Glomerular endothelial cell (primary cell): ENCODE measurements at places on chromosomes 5 and 9.

DNA sequence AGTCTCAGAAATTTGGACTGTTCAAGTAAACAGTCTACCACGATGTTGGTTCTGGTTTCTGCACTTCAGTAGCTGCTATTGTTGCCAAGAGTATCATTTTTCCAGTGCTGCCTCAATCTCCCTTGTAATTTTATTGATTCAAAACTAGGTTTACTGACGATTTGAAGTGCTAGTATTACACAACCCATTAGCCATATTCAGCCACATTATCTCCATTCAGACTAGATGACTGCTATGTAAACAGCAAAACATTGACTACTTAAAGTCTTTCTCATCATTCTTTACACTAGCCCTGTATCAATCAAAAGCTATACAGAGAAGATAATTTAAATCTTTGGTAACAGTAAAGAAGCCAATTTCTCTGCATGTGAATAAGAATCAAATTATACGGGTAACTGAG is 102.0 kb upstream of the TSLP start:
- DNase-seq = no peak

- no peak for DNase-seq
Measured at GRCh38 chr5:20266066-20266465, 278.1 kb upstream of the CDH18 start.

DNA sequence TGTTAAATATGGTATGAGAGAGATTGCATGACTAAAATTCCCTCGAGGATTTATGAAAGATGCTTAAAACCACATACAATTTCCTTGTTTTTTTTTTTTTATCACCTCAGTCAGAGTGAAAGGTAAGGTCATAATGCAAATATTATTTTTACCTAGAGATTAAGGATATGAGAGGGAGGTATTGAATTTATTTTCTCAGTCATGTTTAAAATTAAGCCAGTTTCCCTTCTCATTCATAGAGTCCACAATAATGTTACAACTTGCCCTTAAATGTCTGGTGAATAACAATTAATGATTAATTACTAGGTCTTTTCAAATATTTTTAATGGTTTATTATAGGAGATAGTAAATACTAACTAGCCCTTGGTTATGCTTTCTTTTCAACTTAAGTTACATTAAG is 144.9 kb upstream of the HAPLN1 start:
- no peak for DNase-seq

- no peak for DNase-seq
Measured at GRCh38 chr9:82021198-82021597, 32.6 kb downstream of the SPATA31D1 start.

GRCh38 chr9:88635151-88635550 is 100.2 kb downstream of the NXNL2 start:
- DNase-seq = no peak

GRCh38 chr5:168076561-168076991 is 214.9 kb upstream of the WWC1 start:
- DNase-seq = no peak

- no peak for DNase-seq
Measured at GRCh38 chr5:59790776-59791475, 102.6 kb downstream of the PDE4D start.

GRCh38 chr9:117464941-117465616 is 50.2 kb upstream of the ASTN2 start:
- no peak for DNase-seq

DNA sequence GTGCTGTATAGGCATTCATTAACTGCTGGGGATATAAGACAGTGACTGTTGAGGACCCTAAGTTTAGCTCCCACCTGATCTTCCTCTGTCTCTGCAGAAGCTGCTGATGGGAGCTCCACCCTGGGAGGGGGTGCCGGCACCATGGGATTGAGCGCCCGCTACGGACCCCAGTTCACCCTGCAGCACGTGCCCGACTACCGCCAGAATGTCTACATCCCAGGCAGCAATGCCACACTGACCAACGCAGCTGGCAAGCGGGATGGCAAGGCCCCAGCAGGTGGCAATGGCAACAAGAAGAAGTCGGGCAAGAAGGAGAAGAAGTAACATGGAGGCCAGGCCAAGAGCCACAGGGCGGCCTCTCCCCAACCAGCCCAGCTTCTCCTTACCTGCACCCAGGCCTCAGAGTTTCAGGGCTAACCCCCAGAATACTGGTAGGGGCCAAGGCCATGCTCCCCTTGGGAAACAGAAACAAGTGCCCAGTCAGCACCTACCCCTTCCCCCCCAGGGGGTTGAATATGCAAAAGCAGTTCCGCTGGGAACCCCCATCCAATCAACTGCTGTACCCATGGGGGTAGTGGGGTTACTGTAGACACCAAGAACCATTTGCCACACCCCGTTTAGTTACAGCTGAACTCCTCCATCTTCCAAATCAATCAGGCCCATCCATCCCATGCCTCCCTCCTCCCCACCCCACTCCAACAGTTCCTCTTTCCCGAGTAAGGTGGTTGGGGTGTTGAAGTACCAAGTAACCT is 22.1 kb downstream of the PCDHGC5 start:
- DNase-seq = no peak

GRCh38 chr9:87323928-87324327 is 173.7 kb upstream of the DAPK1 start:
- DNase-seq = no peak

DNA sequence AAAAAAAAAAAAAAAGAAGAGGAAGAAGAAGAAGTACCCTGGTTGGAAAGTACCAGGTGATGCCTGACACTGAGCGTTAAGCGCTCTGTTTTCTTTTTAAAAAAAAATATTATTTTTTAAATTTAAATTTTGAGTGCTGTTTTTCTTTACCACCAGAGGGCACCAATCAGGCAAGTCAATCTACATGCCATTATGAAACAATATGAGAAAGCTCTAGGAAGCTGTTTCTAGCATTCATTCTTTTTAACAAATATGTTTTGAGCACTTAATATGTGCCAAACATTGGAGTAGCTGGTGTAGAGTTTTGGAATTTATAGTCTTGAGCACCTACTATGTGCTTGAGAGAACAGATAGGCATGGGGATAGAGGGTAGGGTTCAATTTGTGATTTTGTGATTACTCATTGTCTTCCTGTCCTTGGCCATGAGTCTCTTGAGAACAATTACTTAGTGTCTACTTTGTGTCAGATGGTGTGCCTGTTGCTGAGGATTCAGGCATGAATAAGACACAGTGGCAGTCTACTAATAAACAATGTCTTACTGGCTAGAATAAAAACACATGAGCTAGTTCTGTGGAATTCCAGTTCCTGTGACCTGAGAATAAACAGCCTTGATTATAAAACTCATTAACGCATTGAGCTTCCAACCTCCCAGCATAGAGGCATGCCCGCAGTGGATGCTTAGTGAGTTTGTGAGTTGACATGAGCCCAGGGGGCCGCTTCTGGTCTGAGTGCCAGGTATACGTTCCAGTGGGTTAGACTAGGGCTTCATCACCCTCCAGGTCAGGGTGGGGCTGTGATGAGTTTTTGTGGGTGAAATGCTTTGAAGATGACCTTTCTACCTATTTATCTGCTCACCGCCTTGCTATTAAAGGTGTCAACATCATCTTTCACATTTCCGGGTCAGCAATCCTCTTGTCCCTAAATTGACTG is 3.0 kb upstream of the UBE2R2 start:
- peak; percentile 81 for DNase-seq

DNA sequence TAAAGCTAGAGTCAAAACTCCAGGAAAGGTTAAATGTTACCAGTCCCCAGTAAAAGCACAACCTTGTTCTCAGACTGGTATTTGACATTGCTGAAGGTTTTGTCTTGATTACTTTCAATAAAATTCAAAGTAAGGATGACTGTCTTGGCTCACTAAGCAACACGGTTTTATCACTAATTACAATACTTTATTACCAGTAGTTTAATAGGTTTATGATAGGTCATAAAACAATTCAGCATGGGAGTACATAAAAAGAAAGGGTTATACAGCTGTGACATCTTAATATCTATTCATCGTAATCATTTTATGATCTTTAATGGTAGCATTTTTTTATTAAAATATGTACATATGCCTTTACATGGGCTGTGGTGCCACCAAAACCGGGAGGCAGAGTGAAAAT is 370.7 kb upstream of the IRX2 start:
- DNase-seq = no peak

DNA sequence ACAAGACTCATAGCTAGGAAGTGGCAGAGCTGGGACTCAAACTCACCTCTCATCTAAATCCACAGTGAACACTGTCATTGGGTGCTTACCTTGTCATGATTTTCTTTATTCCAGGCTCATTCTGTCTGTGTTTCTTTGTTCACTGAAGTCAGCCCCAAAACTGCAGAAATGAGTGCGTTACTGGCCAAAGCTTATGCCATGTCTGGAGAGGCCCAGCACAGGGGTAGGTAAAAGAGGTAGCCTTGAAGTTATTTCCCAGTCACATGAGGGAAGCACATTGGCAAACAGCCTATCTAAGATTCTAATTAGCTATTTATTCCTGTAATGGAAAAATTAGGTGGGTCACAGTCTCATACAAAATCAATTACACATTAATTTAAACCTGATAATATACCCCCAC is 29.8 kb downstream of the TTC23L start:
- no peak for DNase-seq

DNA sequence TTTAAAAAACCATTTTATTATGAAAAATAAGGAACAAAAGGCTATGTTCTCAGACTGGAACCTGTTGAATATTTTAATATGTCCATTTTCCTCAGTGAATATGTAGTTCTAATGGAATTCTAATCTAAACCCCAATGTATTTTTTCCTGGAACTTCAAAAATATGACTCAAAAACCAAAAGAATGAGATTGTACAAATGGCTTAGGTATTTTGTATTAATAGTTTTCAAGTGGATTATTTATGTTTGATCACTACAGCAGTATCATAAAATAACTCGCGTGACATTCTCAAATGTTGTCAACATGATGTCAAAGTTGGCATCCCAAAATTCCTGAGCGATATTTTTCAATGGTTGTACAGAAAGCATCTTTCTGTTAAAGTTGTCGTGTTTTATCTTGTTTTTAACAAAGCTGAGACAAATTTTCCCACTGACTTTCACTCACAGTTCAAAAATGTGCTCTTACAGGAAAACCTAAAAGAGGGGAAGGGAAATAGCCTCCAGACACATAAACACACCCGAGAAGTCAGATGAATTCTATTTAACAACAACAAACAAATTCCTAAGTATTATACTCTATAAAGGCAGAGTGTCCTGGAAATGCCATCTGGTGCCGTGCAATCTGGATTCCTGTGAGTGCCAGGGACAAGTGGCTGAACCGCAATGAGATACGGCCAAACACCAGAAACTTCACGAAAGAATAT is 68.1 kb upstream of the TAS2R1 start:
- DNase-seq = no peak

GRCh38 chr9:113479174-113479621 is 15.7 kb downstream of the RGS3 start:
- DNase-seq = no peak

GRCh38 chr9:121833061-121833460 is 181.6 kb downstream of the DAB2IP start:
- DNase-seq = no peak

- no peak for DNase-seq
Measured at GRCh38 chr9:117882171-117882570, 178.0 kb downstream of the TLR4 start.

DNA sequence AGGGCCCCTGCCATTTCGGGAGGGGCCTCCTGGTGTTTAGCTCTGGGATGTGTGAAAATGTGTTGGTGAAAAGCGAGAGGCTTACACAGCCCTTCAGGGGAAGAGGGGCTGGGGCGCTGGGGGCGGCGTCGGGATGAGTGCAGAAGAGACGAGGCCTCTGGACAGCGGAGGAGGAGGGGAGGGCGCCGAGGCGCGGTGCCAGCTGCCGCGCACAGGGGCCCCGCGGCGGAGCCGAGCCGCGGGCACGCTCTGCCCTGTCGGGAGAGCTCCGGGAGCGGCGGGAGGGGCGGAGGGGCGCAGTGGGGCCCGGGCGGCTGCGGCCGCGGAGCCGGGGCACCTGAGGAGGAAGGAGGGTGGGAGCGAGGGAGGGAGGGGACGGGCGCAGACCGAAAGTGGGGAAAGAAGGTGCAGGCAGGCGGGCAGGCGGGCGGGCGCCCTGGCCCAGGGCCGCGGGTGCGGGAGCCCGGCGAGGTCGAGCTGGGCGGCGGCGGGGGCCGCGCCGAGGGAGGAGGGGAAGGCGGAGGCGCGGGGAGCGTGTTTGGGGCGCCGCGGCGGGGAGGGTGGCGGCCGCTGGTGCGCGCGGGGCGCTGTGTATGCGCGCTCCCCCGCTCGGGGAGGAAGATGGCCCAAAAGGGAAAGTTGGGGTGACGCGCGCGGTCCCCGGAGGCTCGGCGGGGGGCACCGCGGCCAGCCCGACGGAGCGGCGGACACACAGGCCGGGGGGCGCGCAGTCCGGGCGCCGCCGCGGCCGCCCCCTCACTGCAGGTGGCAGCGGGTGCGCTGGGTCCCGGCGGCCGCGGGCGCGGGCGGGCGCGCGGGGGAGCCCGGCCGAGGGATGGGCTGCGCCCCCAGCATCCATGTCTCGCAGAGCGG is at the start of gene PDE8B:
TSS of gene PDE8B (plus strand) at position 590 of the 873 bp plus-strand sequence. CDS start at position 836, 246 bp downstream.
- DNase-seq = no peak

GRCh38 chr9:68802525-68803015 is 97.5 kb downstream of the PIP5K1B start:
- no peak for DNase-seq

GRCh38 chr9:27524236-27524635 is at the start of gene IFNK:
TSS of gene IFNK (plus strand) at chr9:27524290. CDS start at chr9:27524337, 47 bp downstream.
- DNase-seq = no peak

DNA sequence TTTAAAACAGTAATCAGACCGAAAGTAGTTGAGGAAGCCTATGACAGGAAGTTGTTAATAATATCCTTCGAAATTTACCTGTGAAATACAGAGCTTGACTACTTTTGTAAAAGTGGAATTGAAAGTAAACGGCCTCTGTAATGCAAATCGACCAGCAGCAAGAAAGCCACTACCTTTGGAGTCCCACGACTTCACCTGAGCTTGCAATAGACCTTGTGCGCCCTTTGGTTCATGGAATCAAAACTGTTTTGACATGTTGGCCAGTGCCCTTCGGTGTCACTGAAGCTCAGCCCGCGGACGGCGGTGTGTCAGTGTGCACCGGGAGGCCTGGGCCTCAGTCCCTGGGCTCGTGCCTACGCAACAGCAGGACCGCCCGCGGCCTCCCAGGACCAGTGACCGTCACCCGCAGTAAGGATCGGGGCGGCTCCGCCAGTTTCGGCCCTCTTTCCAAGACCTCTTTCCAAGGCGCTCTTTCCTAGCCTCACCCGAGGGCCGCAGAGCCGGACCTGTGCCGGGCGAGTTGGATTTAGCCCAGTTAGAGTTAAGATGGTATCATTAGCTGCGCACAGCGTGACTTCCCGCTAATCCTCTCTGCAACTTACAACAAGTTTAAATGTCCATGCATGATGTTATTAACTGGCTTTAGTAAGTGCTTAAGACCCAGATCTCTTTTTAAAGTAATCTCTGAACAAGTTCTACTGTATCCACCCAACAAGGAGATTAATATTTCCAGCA is 223.3 kb downstream of the MEF2C start:
- no peak for DNase-seq

- DNase-seq = no peak
Measured at GRCh38 chr5:850511-851006, at the start of gene ZDHHC11. TSS of gene ZDHHC11 (minus strand) at chr5:850986. CDS start at chr5:850602, 384 bp downstream.

DNA sequence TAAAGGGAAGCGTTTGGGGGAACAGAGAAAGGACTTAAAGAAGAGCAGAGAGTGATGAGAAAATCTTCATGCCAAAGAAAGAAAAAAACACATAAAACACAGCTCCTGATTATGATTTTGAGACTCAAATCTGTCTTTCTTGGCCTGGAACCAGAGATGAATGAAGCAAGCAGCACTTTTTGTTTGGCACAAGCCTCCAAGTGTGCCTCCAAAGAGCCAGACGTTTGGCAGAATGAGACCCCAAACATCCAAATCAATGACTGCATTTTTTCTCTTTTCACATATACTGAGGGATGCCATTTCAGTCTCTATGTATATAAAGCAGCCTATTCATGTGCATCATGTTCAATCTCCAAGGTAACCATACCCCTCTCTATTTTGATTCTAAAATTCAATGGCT is 424.2 kb downstream of the TUSC1 start:
- DNase-seq = no peak
